Retinal pigment epithelial cell (primary cell): ENCODE measurements at places on chromosomes 11 and 22.

GRCh38 chr11:91023731-91024130 lies 800.9 kb upstream of the CHORDC1 start:
- no peak for DNase-seq

- DNase-seq, result no peak
These were observed 15.5 kb downstream of the CSF2RB start for GRCh38 chr22:36928786-36929535.

DNA sequence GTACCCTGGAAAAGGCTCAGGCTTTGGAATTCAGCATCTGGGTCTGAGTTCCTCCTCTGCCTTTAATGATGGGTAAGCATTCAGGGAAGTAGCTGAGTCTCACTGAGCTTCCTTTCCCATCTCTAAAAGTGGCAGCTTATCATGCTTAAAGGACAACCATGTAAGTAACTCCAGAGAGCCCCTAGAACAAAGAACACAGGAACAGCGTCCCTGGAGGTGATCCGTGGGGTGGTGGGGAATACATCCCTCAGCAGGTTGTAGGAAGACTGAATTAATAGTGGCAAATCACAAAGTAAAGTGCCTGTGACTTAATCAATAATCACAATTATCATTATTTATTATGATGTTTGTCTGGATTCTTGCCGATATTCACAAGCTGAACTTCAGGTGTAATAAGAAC lies 114.7 kb upstream of the ISX start:
- no peak for DNase-seq

- DNase-seq, result no peak
These were observed 266.3 kb downstream of the DDX10 start for GRCh38 chr11:108931168-108931567.

- no peak for DNase-seq
These were observed 86.2 kb upstream of the BARX2 start for GRCh38 chr11:129289350-129290040.

- DNase-seq, result no peak
These were observed 1.5 kb upstream of the EEF1G start for GRCh38 chr11:62575156-62575555.

DNA sequence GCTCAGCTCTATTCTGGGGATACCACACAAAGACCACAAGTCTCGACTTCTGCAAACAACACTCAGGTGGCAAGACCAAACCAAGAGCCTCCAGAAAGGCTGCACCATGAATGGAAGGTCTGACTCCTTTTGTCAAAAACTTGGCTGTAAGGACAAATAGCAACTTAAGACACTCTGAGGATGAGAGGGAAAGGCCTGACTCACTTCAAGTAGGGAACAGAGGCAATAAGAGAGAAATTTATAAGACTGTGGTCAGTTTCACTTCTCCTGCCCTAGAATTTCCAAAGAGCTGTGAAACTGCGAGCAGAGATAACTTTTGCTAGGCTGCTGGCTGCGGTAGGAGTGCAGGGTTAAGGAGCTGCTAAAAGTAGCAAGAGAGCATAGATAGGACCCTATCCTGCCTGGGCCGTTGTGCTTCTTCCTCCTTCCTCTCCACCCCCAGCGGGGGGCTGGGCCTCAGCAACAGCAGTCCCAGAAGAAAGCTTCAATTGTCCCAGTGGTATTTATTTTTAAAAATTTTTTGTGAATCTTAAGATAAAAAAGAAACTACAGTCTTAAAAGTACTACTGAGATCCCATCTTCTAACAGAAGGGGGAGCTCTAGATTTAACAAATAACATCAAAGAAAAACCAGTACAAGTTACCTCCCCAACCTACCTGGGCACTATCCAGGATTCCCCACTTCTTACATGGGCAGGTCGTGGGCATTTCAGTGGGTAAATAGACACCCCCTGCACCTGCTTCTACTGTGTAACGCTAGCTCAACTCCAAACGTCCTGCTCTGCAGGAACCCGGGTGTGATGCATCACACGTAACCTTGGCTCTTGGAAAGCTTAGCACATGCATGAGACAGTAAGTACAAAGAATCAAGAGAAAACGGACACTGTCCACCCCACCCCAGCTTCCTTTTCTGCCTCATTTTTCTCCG lies 66.4 kb downstream of the SGSM3 start:
- DNase-seq, result no peak

GRCh38 chr11:80872116-80872728 lies 1431.4 kb upstream of the TENM4 start:
- DNase-seq, result no peak

DNA sequence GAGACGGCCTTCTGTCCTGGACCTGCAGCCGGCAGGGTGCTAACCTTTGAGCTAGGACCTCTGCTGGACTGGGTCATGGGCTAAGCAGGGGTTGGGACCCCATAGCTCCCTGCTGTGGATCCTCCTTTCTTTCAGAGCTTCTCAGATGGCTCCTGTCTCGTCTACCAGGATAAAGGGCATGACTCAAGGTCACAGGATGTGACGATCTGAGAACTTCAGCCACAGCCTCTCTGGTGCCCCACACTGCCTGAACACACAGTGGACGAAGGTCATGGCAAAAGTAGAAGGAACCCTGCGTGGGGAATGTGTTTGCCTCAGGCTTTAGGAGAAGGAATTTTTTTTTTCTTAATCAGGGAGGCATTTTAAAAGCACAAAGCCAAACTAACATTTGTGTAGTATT lies 196.7 kb downstream of the TRIM29 start:
- DNase-seq, result no peak

DNA sequence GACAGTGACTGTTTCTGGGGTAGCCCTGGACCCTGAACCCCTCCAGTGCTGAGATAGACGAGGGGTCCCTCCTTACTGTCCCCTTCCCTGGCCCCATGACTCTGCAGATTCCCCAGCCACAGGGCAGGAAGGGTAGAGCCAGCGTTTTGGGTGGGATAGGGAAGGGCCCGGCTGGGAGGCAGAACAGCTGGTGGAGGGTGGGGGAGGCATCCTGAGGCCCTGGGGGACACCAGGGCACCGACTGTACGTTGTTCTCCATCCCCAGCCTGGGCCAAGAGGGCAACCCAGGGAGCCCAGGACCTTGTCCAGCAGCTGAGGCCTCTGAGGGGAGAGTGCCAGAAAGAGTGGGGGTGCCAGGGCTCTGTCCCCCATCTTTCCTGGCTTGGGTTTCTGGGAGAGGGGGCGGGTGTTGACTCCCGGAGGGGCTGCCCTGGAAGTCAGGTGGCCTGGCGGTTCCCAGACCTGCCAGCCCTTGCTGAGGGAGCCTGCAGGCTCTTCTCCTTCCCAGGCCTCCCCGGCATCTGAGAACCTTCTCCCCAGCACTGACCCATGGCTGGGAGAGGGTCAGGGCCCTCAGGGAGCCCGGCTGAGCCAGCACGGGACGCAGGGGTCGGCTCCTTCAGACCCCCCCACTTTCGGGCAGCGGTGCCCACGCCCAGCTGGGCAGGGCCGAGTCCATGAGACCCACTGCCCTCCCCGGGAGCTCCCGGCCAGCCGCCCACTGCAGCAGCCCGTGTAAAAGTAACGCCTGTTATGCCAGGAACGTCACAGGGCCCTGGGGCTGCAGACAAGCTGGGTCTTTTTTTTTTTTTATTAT lies 30.3 kb downstream of the IGF2 start:
- DNase-seq, result no peak

DNA sequence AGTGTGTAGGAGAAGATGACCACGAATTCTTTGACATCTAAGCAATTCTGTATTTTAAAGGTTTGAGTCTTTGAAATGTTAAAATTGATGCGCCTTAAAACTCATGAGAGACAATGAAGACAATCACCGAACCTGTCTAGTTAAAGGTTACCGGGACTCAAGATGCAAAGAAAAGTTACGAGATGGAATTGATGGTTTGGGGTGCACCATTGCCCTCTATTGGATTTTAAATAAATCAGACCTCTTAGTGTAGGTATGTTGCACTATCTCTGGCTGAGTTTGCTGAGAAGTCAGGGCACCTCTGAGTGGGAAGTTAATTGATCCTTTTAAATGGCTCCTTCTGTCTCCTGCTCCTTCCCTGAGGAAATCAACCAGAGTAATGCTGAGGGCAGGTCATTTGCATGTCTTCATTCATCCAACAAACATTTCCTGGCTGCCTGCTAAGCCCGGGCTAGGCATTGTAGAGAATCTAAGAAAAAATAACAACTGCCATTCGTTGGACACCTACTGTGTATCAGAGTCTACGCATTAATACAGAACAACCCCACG lies 19.4 kb upstream of the TMA7B start:
- no peak for DNase-seq

GRCh38 chr11:129317571-129317970 lies 58.1 kb upstream of the BARX2 start:
- no peak for DNase-seq

DNA sequence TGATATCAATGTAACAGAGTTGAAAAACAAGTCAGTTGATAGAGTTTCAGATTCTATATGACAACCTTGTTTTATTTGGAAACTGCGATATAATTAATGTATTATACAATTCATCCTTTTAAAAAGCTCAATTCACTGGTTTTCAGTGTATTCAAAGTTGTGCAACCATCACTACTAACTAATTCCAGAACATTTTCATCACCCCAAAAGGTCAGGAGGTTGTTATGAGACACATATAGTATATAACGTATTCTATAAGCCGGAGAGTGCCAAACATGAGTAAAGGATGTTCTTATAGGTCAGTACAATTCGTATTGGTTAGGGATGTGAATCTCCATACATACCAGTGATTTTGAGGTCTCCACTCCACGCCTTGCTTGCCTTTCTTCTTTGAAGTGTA lies 40.1 kb upstream of the UCP3 start:
- DNase-seq, result no peak

DNA sequence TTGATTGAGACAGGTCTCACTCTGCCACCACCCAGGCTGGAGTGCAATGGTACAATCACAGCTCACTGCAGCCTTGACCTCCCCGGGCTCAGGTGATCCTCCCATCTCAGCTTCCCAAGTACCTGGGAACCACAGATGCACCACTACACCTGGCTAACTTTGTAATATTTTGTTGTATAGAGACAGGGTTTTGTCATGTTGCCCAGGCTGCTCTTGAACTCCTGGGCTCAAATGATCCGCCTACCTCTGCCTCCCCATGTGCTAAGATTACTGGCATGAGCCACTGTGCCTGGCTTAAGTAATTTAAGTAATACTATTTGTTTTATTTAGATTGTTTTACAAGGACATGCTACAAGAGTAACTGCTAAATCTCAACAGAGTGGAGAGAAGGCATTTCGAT lies 33.5 kb downstream of the ZNF143 start:
- DNase-seq, result no peak

DNA sequence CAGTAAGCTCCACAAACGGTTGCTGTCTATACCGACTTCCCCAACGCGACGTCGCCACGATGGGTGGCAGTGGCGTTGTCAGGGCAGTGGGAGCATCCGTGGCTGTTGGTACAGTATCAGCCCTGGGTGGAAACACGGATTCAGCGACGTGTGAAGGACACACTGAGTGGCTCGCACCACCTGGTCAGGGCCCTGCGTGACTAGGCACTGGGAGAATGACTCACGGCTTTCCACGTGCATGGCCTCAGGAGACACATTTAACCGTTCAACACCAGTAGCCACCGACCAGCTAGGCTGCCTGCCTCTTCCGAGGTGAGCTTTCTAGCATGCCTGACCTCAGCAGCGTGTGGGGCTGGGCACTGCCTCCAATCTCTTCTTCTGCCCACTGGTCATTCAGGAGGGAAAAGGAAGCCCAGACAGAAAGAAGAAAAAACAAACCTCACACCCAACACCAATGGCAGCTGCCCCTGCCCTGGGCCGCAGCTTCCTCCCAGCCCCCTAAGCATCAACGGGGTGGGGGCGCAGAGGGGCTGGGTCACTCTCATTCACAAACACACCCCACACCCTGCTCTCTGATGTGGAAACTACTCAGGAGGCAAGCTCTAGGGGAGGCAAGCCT lies 59.0 kb downstream of the MYH9 start:
- DNase-seq, result peak; percentile 85

DNA sequence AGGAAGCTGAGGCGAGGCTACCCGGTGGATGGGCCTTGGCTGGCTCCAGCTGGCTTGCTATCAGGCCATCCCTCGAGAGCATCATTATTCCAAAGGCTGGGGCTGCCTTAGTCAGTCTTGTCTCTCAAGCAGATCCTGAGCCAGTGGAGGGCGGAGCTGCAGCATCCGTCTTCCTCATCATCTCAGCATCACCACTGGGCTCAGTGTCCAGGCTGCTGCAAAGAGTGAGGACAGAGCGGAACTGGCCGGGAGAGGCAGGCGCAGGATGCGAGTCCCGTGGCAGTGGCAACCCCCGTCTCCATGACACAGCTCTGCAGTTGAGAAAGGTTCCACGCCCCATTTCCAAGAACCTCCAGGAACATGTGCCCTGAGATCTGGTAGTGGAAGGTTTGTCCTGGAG lies 4.4 kb downstream of the TP53I11 start:
- DNase-seq, result no peak

- no peak for DNase-seq
These were observed 615 bp downstream of the POLD4 start for GRCh38 chr11:67352546-67353316.

GRCh38 chr11:93034031-93034722 lies 64.7 kb downstream of the MTNR1B start:
- DNase-seq, result peak; percentile 67

- DNase-seq, result no peak
These were observed 6.1 kb upstream of the FEZ1 start for GRCh38 chr11:125502198-125502597.
